ENCODE measurements at places on chromosomes 13 and 19.

- DNase-seq: no peak
Observed at GRCh38 chr19:11814700-11815035, 595 bp downstream of the ZNF440 start.

GRCh38 chr19:44692379-44692721 lies 6.6 kb upstream of the CEACAM16 start:
- DNase-seq: no peak

DNA sequence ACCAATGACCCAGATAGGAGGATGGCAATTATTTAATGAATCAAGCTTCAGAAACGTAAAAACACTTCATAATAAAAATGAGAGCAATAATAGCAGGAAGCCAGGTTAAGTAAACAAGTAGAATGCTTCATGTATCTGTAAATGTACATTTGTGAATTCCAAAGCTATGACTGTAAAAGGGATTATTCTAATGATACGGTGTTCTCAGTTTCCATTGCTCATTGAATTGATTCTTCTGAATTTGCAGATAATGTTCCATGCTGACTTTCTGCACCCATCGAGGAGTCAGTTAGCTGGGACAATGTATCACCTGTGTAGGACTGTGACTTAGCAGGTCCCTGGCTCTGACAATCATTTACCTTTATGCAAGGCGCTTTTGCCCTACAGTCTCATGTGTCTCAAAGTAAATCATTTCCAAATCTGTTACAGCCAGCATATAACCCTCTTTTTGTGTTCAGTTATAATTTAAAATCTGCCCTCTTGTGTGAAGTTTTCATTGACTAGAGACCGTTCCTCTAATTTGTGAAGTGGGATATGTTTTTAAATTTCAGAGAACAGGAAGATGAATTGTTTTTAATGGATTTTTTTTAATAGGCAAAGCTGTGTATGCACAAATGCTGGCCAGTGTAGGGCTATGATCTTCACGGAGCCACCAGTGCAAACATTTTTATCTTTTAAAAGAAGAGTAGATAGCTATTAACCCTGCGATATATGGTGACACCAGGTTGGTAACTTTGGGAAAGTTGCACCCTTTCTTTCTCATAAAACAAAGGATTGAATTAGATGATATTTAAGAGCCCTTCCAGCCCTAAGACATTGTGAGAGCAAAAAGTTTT lies 267.1 kb downstream of the KLF5 start:
- no peak for DNase-seq

DNA sequence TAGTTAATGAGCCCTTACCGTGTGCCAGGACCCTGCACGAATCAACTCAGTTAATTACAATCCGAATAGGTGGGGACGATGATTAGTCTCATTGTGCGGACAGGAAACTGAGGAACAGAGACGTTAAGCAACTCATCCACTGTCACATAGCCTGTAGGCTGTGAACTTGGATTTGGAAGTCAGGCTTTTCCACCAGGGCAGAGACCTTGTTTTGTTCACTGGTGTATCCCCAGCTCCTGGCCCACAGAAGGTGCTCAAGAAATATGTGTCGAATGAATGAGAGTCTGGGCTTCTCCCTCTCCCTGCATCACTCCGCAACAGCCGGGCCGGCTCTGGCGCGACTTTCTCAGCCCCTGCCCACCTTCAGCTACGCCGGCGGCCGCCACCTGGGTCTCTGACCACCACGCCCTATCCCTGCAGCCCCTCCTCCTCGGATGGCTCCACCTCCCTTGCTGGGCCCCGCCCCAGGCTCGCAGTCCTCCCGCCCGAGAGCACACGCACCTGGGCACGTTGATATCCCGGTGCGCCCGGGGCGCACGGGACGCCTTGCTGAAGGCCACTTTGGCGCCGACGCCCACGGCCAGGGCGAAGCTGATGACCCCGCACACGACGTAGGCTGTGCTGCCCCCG lies 1.3 kb downstream of the SHISA7 start:
- no peak for DNase-seq

GRCh38 chr19:40411125-40411842 lies 1.9 kb downstream of the PRX start:
- DNase-seq: no peak

- DNase-seq: no peak
Observed at GRCh38 chr19:38975214-38975860, at the start of gene FBXO17. Gene FBXO17 (minus strand): TSS chr19:38975742. CDS start chr19:38950319, 25,423 bp downstream.

DNA sequence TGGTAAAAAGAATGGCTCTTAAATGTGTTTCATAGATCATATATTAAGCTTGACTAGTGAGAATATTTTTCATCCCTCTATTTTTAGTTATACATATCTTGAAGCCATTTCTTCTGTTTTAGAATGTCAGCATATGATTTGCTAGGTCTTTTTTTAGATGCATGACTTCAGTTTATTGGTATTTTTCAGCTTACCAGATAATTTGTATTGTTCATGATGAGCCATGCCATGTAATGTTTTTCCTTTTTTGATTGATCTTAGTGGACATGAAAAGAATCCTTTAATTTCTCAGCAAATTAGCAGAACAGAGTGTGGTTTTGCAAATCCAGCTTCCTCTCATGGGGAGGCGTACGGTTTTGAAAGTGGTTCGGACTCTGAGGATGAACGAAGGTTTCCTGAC lies 168.5 kb downstream of the LMO7 start:
- DNase-seq: no peak

GRCh38 chr13:112703449-112704284 lies 13.8 kb downstream of the ATP11A start:
- no peak for DNase-seq

DNA sequence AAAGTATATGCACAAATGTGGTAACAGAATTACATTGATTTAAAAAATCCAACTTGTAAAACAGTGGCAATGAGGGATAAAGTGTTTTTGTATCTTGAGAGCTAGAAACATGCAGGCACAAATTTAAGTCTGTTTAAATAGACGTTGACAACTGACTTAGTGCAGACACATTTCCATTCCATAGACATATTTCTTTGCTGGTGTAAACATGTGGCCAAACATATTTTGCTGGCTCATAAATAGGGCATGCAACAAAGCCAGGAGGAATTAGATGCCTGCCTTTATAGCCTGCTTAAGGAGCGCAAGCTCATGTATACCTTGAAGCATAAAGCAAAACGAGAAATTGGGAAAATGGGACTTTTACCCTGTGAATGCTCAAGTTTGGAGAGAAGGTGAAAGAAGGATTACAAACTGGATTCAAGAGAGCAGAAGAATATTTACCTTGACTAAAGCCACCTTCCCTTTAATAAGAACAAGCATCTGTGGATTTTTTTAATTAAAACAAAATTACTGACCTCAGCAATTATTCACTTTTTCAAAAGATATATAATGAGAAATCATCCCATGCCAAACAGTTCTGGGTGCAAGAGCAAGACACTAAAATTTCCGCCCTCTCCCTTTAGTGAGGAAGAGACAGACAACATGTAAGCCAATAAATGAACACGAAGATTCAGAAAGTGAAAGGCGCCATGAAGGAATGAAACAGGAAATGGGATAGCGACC lies 71.0 kb downstream of the DCT start:
- no peak for DNase-seq

DNA sequence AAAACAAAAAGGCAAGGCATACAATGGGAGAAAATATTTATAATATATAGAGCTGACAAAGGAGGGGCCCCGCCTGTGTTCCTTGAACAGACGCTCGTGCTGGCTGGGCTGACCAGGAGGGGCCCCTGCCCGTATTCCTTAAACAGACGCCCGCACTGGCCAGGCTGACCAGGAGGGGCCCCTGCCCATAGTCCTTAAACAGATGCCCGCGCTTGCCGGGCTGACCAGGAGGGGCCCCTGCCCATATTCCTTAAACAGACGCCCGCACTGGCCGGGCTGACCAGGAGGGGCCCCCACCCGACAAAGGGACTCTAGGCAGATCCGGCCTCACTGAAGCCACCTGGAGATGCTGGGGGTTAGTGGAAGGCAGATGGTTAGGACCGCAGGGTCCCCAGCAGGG lies 9.3 kb downstream of the ADPRHL1 start:
- no peak for DNase-seq

DNA sequence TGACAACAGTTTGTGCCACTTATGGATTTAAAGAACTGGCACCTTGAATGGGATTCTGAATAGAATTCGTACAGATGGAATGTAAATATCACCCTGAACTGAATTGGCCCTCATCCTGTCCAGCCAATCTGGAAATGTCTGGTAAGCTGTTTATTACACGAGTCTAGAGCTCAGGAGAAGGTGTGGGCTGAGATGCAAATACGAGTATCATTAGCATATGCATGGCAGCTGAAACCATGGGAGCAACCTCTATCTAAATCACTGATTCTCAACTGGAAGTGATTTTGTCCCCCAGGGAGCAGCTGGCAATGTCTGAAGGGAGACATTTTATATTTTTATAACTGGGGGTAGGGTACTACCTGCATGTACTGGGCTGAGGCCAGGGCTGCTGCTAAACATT lies 15.6 kb upstream of the VWA8 start:
- DNase-seq: no peak

DNA sequence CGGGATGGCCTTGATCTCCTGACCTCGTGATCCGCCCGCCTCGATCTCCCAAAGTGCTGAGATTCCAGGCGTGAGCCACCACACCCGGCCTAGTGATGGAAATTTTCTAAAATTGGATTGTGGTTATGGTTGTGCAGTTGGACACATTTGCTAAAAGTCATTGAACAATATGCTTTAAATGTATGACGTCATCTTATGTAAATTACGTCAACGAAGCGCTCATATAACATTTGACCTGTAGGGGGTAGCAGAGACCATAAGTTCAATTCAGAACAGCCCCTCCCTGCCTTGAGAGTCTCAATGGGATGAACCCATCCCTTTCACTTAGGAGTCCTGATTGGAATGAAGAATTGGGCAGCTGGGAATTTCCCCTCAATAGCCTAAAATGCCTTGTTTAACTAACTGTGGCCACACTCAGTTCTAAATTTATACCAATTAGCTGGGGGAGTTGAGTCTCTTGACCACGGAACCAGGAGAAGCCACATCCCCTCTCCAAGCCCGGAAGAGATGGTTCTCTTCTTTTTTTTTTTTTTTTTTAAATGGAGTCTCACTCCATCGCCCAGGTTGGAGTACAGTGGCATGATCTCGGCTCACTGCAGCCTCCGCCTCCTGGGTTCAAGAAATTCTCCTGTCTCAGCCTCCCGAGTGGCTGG lies 15.2 kb upstream of the TLE6 start:
- DNase-seq: peak; percentile 40

DNA sequence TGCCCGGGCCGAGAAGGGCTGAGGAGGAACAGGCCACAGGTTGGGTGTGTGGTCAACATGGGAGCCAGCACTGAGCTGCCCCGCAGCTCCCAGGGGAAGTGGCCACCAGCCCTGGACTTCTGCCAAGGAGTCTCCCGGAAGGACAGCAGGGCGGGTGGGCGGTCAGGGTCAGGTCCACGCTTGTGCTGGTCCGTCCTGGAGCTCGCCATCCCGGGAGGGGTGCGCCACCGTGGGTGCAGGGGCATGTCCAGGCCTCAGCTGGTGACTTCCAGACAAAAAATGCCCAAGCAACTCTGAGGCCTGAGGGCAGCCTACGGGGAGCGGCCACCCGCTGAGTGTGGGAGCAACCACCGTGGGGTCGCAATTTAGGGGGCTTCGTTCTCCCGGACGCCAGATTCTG lies 21.4 kb upstream of the SLC15A1 start:
- DNase-seq: no peak

GRCh38 chr13:42969565-42970172 lies 22.4 kb downstream of the EPSTI1 start:
- no peak for DNase-seq

DNA sequence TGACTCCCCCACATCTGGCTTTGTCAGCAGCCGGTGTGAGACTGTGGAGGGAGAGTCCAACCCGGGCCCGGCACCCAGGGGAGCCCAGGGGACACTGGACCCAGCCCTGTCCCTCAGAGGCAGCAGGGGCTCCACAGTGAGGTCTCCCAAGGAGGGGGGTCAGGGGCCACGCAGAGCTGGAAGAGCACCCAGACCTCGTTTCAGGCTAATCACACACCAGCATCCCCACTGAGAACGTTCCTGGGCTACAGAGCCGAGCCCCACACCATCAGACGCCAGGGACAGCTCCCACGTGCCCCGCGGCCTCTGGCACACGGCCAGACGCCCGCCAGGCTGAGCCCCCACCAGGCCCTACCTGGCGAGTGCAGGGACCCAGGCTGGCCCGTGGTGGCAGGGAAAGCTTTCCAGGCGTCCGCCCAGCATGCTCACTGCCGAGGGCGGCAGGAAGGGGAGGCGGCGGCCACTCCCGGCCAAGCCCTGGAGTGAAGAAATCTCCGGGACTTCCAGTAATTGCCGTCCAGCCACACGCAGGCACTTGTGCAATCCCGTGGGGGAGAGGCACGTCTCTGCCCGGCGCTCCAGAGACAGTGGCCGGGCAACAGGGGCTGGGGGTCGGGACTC lies 19.2 kb downstream of the SBNO2 start:
- DNase-seq: no peak

DNA sequence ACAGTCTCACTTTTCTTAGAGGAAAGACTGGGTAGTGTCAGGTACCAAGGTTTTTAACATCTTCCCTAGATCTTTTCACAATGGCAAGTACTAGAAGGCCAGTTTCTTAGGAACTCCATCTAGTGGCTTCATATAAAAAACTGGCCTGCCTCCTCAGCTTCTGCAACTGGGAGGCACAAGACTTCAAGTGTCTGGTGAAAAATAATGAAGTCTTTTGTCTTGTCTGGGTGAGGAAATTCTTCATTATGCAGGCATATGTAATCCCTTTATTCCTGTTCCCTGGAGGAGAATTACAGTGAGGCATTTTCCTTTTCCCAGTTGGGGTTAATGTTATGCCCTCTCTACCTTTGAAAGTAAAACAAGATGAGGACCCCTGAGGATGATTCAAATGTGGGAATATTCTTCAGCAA lies 300.5 kb downstream of the NALCN start:
- DNase-seq: no peak

GRCh38 chr19:16562608-16563025 lies 9.6 kb downstream of the SLC35E1 start:
- DNase-seq: no peak

DNA sequence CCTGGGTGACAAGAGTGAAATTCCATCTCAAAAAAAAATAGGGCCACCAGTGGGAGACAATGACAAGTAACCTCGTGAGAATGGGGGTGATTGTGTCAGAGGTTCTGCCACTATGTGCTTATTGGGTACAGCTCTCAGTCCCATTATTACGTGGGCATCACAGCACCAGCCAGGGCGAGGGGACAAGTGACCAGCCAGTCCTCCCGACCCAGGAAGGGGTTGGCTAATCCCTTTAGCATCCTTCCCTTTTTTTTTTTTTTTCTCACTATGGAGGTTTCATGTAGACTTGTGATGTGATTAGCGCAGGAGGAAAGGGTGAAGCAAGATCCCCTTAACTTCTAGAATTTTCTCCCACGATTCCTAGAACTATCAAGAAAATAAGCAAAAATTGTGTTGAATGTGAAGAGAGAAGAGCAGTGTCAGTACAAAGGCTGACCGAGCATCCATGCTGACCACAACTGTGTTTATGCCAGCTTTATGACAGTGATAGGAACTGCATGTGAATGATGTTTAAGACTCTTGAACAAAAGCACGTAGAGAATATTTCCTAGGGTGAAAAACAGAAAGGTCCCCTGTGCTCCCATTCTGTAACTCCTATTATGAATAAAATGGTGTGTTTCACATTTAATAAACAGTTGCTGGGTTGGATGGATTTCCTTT lies 50.0 kb downstream of the ALOX5AP start:
- no peak for DNase-seq
